Stimulated activated naive CD8-positive, alpha-beta T cell treated with anti-CD3 and anti-CD28 coated beads, Interleukin-15, amount 100 ng/mL, for 72 hours (primary cell): ENCODE measurements at places on chromosomes 3 and 15.

- DNase-seq: no peak
Observed at GRCh38 chr3:148240351-148240750, 457.4 kb upstream of the AGTR1 start.

- no peak for DNase-seq
Observed at GRCh38 chr3:177754508-177754921, 557.2 kb upstream of the TBL1XR1 start.

GRCh38 chr3:134677196-134677986 lies 26.6 kb upstream of the KY start:
- DNase-seq: peak; percentile 13

DNA sequence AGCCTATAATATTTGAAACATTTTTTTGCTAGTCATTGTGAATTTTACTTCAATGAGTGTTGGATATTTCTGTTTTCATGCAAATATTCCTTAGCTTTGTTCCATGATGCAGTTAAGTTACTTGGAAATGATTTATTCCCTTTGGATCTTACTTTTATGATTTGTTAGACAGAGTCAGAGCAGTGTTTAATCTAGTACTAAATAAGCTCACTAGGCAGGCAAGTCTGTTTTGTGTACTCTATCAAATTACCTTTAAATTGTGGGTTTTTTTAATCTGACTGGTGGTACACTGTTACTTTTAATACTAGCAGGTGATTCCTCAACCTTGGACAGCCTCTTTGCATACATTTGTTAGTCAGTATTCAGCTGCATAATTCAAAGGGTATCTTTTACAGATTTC lies 173.3 kb upstream of the MBNL1 start:
- DNase-seq: no peak

- no peak for DNase-seq
Observed at GRCh38 chr15:99042892-99043291, 35.3 kb upstream of the PGPEP1L start.

DNA sequence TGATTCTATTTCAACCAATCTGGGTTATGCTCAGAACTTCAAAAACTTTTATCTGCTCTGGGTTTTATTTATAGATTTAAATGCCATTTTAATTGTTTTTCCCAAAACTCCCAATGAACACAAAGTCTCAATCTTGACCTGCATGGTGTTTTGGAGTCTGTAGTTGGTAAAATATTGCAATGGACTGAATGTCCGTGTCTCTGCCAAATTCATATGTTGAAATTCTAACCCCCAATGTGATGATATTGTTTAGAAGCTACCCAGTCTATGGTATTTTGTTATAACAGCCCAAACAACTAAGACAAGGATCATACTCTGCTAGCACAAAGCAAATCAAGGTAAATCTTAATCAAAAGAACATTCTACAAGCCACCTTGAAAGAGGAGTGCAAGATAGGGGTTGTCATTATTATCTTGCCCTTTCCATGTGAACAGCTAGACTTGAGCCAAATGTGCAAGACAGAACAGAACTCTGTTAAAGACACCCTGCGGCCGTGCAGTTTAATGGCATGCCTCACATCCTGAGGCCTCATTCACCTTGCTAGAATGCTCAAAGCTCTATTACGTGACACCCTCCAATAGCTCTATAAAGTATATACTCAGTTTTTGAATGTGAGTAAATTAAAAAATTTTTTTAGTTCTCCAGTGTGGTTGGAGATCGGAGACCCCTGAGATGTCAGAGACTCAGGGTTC lies 7.5 kb downstream of the EOGT start:
- no peak for DNase-seq

- DNase-seq: no peak
Observed at GRCh38 chr3:156826896-156827882, 1.0 kb downstream of the LEKR1 start.

GRCh38 chr3:94225148-94225865 lies 162.4 kb downstream of the NSUN3 start:
- no peak for DNase-seq

DNA sequence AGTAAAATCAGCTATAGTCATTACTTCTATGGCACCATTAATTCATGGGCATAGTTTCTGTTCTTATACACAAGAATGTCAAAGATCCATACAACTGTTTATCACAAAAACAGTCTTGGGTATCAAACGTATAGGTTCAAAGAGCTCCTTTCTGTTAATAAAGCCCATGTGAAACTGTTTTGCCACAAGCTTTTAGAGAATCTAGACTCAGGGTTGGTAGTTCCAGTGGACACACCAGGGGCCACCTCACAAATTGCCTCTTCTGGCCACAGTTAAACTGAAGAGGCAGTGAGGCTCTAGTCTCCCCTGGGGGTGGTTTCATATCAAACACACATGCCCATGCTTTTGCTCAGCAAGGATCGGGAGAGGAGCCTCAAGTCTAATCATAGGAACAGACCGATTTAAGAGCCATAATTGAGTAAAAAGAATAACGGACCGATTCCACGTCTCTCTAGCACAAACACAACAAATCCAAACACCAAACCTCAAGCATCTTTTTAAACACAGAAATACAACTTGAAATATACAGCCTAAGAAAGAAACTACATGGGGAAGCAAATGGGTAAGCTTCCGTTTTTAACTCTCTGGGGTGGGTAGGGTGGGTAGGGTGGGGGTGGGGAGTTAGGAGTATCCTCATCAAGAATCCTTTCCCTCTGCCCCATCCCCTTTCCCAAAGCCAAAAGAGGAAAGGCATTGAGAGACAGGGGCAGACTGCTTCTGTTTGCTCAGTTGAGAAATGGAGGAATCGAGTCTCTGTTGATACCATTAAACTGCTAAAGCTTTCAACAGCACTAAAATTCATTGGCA lies 443.3 kb downstream of the MAGI1 start:
- no peak for DNase-seq

- DNase-seq: peak; percentile 43
Observed at GRCh38 chr3:31768479-31769125, 212.5 kb downstream of the OSBPL10 start.

DNA sequence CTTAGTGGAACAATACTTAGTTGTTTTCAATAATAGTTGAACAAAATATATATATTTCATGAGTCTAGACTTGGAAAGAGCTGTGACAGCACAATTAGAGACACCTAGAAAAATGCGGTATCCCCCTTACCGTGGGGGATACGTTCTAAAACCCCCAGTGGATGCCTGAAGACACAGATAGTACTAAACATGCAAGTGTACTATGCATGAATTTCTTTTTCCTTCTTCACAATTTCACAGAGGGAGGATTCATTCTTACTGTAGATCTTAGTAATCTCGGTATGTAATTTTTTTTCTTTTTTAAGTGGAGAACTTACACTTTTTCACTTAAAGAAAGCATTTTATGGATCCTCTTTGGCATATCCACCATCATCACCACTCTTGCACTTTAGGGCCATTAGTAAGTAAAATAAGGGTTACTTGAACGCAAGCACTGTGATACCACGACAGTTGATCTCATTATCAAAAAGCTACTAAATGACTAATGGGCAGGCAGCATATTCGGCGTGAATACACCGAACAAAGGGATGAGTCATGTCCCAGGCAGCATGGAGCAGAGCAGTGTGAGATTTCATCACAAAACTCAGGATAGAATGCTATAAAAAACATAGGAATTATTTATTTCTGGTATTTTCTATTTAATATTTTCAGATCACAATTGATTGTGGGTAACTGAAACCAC lies 72.3 kb upstream of the ZNF280D start:
- DNase-seq: peak; percentile 19

DNA sequence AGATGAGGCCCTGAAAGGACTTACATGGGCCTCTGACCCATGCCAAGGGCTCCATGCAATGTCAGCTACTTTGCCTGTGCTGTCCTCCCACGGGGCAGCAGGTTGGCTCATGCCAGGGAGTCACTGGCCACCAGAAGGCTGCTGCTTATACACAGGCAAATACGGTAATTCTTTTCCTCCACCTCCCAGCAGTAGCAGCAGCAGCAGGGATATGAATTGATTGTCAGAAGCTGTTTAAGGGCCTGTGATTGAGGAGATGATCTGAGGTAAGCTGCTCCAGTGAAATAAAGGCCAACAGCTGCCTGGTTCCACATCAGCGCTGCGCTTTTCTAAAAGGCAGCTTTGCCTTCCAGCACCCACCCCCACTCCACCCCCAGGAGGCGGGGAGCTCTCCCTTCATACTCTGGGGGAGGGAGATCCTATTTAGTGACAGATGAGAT lies 250.5 kb downstream of the SHQ1 start:
- no peak for DNase-seq

- DNase-seq: no peak
Observed at GRCh38 chr3:186137051-186137685, 28.3 kb upstream of the ETV5 start.

DNA sequence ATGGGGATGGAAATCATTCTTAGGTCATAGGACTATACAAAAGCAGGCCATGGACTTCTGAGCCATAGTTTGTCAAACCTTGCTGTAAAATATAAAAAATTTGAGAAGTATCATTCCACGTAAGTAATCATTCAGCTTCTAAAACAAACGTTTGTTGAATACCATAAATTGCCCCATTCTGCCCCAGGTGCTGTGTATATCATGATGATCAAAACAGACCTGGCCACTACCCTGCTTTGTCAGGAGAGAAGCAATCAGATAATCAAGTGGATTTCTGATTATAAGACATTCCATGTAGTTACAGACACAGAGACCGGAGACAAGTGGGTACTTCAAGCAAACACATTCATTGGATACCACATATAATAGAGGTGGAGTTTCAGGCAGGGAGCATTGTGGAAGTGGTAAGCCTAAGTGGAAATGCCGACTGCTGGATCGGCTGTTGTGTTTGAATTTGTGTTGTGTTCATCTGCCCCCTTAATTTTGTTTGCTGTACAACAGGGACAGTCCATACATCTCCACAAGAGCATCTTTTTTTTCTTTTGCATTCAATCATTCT lies 61.7 kb downstream of the TGFBR2 start:
- DNase-seq: no peak

GRCh38 chr3:124701687-124702086 lies 28.6 kb upstream of the UMPS start:
- DNase-seq: no peak

GRCh38 chr15:80701676-80702311 lies 6.7 kb downstream of the ABHD17C start:
- DNase-seq: no peak

DNA sequence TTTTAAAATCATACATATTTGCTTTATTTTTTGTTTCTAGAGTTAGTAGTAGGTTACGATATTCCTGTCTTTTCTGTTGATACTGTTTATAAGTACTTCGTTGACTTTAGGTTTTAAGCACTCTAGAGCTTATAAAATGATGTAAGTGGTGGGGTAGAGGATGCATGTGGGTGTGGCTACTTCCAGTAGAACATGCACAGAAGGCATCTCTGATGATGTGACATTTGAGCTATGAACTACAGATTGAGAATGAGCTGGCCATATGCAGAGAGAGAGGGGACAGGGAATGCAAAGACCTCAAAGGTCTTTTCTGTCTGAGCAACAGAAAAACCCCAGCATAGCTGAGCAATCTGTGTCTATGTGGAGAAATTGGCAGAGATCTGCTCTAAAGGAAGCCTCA lies 233.9 kb upstream of the STAC start:
- DNase-seq: no peak

DNA sequence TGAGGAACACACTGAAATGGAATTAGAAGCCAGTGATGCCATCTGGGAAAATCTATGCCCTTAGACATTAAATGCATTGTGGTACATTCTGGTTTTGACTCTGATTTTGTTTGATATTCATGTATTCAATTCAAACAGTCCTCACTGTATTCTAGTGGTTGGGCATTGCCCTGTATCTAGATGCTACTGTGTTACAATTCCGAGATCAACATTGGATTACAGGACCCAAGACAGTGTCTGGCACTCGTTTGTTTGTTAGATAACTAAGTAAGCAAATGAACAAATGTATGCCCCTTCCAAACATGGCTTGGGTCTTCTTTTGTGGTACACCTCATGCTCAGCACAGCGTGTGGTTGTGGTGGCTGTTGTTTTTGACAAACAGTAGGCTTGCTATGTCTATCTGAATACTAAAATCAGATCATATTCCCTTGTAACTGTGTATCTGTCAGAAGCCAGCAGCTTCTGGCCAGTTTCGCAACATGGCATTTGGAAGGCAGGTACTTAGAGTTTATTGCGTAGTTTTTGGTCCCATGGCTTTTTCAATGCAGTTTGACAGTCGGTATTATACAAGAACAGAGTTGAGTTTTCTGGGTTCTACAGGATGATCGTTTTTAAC lies 5.7 kb downstream of the FILIP1L start:
- DNase-seq: no peak

GRCh38 chr3:113258361-113258760 lies 47.0 kb downstream of the BOC start:
- DNase-seq: no peak

DNA sequence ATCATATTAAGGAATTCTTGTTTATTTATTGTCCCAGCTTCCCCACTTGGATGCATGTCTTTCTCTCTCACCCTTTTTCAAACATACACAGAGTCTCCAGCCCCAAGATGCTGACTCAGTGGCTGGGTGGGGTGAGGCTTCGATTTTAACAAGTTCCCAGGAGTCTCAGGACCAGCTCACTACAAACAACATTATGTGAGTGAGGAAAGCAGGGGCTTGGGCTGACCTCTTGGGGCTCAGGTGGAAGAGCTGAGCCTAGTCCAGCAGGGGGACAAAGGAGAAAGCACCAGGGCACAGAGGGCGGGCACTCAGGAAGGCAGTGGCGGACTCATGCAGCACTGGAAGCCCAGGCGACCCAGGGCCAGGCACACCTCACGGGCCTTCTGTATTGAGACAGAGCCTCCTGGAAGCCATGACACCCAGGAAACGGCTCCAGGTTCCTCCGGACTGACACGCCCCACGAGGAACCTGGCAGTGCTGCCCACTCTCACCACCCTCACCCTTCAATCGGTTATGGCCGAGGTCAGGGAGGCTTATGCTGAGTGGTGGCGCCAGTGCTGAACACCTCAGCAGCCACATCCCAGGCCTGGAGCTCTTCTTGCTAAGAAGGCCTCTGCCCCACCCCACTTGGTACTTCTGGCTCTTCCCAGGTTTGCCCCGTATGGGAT lies 97.4 kb downstream of the LRIG1 start:
- no peak for DNase-seq

DNA sequence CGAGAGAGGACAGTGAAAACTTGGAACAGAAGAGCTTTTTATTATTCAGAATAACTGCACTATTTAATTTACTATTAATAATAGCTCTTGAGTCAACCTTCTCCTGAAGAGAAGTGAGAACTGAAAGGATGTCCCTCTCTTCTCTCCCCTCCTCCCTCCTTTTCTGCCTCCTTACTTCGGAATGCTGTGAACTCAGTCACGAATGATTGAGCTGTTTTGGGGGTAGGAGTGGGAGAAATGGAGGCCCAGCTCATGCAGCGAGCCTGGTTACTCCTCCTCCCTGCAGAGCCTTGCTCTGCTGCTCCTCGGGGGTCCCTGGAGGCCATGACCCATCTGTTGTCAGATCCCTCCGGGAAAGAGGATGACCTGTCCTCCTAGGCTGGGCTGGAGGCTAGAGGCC lies 20.3 kb upstream of the INSYN1 start:
- no peak for DNase-seq

- no peak for DNase-seq
Observed at GRCh38 chr15:26971271-26972018, 464 bp downstream of the GABRG3 start.

- no peak for DNase-seq
Observed at GRCh38 chr15:93268066-93268465, 179.1 kb upstream of the RGMA start.
